GM12865 (cell line): ENCODE measurements at places on chromosomes 3 and 15.

DNA sequence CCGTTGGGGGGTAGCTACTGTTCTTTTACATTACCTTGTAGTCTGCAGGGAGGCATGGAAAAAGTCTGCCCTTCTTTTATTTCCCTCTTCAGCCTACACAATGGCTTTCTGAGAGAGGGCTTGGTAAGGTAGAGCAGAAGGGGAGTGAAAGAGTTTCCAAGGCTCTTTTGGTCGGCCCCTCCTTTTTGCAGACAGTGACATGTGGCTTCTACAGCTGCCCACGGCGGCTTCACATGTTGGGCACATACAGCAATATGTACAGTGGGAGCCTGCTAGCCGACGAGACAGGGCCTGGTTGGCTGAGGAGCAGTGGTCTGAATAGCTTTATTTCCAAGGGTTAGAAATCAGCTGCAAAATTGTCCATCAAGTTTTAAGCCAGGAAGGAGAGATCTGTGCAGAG lies 4.0 kb downstream of the INAFM2 start:
- no peak for DNase-seq

GRCh38 chr3:9916346-9916733 lies 558 bp upstream of the IL17RC start:
- no peak for DNase-seq

DNA sequence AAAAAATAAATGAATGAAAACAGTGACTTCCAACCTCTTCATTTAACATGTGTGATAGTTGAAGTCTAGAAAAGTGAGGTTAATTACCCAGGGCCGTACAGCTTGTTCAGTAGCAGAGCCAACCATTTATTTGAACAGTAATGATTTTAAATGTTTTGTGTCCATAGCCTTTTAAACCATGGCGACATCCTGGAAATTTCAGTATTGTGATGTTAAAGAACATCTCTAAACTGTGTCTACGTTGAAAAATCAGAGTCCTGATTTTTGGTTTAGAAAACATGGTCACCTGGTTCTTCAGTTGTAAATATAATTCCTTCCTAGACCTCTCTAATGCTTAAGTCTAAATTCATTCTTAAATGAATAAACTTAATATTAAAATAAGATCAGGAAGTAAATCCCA lies 14.2 kb downstream of the LPP start:
- DNase-seq: no peak

GRCh38 chr3:57081173-57081572 lies 20.7 kb downstream of the SPATA12 start:
- no peak for DNase-seq

GRCh38 chr3:100463002-100463401 lies 29.4 kb upstream of the TMEM45A start:
- DNase-seq: peak; percentile 76

GRCh38 chr15:58608711-58609110 lies 140.8 kb downstream of the ADAM10 start:
- DNase-seq: no peak

- DNase-seq: peak; percentile 72
These were observed 55.4 kb downstream of the RASGRF1 start for GRCh38 chr15:79035111-79035601.

DNA sequence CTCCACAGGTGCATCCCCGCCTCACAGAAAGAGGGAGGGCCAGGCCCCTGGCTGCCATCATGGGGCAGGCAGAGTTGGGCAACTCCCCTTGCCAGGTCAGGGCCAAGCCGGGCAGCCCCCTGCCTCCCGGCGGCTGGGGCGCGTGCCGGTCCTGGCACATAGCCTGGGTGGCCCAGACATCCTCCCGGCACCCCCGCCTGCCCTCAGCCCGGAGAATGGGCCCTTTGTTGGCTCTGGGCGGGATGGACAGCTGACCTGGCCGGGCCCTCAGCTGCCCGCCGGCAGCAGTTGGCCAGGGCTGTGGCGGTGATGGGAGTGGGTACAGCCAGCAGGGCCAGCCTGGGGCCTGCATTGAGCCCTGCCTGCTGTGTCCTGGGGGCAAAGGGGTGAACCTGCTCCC lies 16.5 kb downstream of the PLXNA1 start:
- DNase-seq: no peak

DNA sequence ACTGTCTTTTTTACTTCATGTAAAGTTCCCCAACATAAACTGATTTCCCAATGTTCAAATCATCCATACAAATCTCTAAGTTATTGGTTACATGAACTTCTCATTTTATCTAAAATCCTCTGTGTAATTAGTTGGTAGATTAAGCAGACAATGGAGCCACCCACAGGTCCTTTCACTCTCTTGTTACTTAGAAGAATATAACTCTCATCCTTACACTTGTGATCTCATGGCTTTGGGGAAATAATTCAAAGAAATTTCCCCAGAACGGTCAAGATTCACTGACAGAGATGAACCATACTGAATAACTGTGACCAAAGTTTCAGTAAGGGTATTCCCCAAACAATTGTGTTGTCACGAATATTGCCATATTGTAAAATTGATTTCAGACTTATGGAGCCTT lies 1102.6 kb upstream of the EPHA6 start:
- no peak for DNase-seq

GRCh38 chr3:13025090-13025489 lies 48.1 kb downstream of the IQSEC1 start:
- DNase-seq: no peak
